ENCODE measurements at places on chromosomes 1 and 21.

GRCh38 chr1:207228987-207229386, 92.5 kb upstream of the CD55 start:
- DNase-seq = no peak

GRCh38 chr1:90558754-90559378, 158.2 kb downstream of the BARHL2 start:
- no peak for DNase-seq

- DNase-seq = no peak
These were observed 15.5 kb upstream of the CD55 start for GRCh38 chr1:207306023-207306422.

DNA sequence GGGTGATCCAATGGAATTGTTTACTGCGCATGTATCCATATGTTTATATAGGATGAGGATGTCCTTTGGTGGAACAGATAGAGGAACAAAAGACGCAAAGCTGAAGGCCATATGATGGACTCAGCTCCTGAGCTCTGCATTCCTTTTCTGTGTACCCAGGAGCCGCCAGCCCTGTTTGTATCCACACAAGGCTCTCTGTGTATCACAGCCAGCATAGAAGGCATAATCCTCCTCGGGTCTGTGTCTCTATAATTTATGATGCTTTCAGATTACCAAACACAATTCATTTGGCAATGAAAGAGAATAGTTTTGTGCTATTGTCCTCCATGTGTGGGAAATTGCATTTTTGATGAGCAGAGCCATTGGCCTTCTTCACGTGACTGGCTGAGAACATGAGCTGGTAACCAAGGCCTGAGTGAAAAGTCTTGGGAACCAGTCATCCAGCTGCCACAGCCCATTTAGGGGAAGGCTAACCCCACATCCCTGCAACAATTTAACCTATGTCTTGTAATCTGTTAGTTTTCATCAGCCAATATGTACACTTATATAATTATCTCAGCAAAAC, 119.2 kb downstream of the PBX1 start:
- no peak for DNase-seq

- no peak for DNase-seq
These were observed 220.2 kb downstream of the TBX15 start for GRCh38 chr1:118767971-118768370.

DNA sequence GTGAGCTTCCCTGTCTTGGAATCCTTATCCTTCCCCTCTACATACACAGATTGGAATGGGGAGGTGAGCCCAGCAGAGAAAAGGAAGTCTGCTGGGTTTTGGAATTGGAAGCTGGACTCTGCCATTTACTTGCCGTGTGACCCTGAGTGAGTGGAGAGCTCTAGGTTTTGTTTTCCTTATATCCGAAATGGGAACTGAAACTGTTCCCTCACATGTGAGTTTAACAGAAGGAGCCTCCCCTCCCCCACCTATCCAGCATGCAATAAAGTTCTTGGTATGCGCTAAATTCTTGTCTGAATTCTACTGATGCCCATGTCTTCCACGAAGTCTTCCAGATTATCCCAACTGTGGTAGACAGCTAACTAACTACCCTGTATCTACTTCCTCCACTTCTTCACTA, 58.7 kb downstream of the NENF start:
- DNase-seq = no peak

DNA sequence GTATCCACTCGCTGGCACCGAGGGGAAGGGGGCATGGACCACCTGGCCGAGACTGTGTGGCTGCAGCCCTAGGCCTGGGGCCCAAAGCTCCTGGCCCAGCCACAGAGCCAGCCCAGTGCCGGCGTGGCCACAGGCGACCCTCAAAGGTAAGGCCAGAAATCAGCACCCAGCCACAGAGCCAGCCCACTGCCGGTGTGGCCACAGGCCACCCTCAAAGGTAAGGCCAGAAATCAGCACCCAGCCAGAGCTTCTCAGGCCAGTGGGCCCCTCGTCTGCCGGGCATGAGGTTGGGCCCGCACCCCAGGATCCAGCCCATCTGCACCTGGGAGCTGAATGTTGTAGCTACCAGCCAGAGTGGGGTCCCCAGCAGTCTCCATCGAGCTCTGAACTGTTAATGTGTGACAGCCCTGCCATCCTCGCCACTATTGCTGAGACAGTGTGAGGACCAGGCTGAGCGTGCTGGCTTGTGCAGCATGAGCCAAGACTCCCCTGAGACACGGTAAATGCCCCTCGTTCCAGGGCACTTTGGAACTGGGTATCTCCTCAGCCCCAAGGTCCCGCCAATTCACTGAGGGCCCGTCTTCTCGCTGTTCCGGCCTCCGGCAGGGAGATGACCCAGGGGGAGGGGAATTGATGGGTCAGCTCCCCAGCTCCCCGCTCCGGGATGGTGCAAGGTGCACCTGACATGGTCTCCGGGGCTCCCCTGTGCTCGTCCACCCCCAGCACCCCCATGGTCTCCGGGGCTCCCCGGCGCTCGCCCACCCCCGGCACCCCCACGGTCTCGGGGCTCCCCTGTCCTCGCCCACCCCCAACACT, 4.7 kb upstream of the FTCD start:
- DNase-seq = no peak
